Activated T-cell treated with anti-CD3 and anti-CD28 coated beads, Interleukin-2, amount 50 U/mL, for 1 hour (primary cell): ENCODE measurements at places on chromosomes 4 and X.

- DNase-seq: no peak
Observed at GRCh38 chr4:88830598-88830997, 133.0 kb upstream of the NAP1L5 start.

- no peak for DNase-seq
Observed at GRCh38 chrX:74162199-74162598, 141.8 kb upstream of the ZCCHC13 start.

DNA sequence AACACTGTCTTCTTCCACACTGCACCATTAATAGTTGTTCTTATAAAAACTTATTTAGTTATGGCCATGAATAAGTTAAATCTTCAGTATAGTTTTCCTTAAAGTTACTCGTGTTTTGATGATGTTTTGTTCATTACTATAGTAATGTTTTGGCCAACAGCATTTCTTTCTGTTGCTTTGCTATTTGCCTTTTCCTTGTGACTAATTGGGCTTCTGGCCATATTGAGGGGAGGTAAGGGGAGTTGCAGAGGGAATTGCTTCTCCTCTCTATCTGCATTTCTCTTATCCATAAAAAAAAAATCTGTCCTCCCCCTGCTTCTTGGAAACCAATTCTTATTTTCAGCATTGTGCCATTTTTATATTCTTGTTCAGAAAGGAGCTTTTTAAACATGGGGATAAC is 42.7 kb upstream of the ZCCHC12 start:
- DNase-seq: no peak

DNA sequence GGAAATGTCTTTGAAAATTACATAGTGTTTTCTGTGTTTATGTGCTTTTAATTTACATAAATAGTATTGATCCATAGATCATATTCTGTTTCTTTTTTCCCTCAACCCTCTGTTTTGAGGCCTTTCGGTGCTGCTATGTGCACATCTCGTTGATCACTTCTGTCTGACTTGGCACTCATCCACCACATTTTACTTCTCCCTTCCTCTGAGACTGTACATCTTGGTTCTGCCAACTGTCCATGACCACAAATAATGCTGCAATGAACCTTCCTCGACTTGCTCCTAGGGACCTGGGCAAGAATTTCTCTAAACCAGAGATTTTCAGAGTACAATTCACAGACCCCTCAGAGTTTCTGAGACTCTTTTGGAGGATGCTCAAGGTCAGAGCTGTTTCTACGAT is 74.4 kb downstream of the RTL5 start:
- no peak for DNase-seq

GRCh38 chr4:151628001-151628608 is 132.7 kb downstream of the GATB start:
- DNase-seq: no peak

DNA sequence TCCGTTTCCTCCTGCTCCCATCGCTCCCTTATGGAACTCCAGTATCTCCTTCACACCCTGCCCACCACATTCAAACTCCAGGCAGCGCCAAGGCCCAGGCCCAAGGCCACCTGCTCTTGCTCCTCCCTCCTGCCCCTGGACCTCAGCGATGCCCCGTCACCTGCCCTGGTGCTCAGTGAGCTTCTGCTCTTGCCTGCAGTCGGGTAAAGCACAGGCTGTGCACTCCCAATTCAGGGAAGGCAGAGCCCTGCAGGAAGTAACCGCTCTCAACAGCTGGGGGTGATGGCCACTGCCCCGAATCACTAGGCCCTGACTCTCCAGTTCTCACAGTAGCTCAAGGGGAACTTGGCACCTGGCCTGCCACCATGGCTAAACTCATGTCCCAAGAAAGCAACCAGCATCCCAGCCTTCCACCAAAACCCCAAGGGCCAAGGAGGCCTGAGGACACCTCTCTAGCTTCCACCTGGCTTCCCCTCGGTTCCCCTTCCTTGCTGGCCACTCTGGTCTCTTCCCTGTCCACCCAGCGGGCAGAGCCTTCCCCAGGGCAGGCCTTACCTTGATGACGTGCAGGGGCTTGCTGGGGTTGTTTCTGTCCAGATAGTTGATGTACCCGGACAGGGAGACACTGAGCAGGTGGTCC is 29.3 kb downstream of the WDR1 start:
- DNase-seq: peak; percentile 17

- peak; percentile 55 for DNase-seq
Observed at GRCh38 chr4:153521999-153522801, 56.0 kb downstream of the TMEM131L start.

- no peak for DNase-seq
Observed at GRCh38 chr4:952881-953573, 20.3 kb downstream of the DGKQ start.

GRCh38 chr4:163245044-163245728 is 78.5 kb upstream of the NAF1 start:
- DNase-seq: no peak

DNA sequence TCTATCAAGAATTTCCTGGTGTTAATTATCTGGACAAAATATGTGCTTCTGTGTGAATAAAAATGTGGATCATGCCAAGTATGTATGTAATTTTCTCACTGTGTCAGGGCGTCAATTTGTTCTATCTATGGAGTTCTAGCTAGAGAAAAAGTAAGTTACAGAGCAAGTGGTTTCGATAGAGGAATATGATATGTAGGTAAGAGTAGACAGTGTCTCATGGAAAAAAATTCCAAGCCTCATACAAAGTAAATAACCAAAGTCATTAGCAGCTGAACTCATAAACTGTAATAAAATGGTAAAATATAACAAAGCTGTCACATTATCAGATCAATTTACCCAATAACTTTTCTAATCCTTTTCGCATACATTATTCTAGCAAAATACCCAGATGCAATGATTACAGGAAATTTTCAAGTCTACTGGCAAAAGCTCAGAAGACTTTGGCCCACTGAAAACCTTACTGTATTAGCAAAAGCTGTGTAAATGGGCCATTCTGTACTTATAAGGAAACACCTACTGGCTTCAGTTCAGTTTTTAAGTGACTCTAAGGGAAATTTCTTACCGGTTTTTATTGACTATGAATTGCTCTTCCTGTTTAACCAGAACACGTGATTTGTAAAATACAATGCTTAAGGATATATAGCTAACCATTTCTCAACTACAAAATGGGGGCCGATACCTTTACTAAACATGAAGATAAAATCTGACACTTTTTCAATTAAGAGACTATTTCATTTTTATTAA is 121.0 kb upstream of the ARSJ start:
- DNase-seq: no peak

- peak; percentile 68 for DNase-seq
Observed at GRCh38 chrX:40651620-40652223, 4.4 kb upstream of the CXorf38 start.

DNA sequence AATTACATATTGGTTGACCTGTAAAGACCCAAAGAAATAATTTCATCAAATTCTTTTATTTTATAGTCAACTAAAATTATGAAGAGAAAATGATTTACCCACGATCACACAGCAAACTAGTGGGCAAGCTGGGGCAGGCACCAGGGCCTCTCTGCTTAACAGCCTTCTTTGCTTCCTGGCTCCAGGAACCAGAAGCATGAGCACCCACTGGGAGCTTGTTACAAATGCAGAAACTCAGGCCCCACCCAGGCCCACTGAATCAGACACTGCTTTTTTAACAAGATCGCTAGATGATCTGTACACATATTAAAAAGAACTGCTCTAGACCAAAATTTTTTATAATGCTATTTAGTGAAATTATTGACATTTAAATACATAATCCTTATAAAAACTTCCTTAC is 95.0 kb downstream of the GEMIN8 start:
- DNase-seq: no peak

- no peak for DNase-seq
Observed at GRCh38 chr4:159384632-159385031, 281.8 kb downstream of the RAPGEF2 start.

- DNase-seq: no peak
Observed at GRCh38 chr4:114267976-114268375, 288.5 kb upstream of the ARSJ start.

DNA sequence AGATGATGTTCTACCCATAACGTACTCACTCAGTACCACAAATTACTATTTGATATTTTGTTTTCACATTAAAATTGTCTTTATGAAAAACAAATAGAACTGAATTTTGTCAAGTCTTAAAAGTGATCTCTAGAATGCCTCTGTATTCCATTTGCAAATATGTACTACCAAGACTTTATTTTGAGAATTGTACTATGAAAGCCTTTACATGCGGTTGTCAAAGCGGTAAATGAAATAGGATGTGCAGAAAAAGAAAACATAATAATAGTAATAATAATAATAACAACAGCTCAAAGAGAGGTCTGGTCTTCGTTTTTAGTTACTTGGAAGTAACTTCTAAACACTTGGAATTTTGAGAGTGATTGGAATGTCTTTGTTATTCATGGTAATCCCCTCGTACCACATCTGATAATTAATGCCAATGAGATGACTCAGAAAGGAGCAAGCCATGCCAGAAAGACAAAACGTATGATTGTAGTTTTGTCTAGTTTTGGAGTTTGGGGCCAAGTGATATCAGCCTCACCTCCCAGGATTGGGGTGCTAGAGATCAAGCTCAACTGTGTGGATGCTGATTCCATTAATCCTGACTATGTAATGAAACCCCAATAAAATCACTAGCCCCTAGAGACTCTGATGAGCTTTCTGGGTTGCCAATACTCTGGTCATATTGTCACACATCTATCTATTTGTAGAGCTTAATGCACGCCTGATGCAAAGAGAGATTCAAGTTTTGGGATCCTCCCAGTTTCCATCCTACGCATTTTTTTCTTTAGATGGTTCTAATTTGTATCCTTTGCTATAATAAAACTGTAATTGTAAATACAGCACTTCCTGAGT is 20.2 kb upstream of the CTSO start:
- DNase-seq: no peak

- DNase-seq: no peak
Observed at GRCh38 chr4:122857160-122857559, 30.5 kb downstream of the FGF2 start.

- no peak for DNase-seq
Observed at GRCh38 chrX:21926116-21926515, 14.4 kb upstream of the SMS start.

GRCh38 chr4:163548481-163549243 is 54.2 kb downstream of the TMA16 start:
- no peak for DNase-seq

DNA sequence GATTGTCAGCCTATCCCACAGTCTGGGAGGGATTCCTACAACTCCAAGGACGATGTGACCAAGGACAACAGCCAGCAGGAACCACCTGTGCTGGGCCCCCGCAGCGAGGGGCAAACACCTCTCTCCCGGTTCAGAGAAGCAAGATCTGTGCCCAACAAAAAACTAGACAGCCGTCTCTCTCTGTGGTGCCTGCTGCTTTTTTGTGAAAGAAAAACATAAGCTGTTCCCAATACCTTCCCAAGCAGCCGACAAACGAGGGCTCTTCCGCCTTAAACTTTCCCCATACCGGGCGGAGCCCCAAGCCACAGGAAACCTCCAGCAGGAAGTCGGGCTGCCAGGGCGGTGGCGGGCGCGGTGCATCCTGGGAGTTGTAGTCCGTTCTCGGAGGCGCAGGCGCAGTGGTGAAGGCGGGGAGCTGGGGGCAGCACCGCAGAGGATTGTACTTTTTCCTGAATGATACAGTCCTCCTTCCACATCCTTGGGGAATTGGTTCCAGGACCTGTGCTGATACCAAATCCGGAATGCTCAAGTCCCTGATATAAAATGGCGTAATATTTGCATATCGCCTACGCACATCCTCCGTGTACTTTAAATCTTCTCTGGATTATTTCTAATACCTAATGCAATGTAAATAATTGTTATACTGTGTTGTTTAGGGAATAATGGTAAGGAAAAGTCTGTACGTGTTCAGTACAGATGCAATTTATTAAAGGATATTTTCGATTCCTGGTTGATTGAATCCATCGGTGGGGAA is 63.1 kb upstream of the IRF2 start:
- DNase-seq: peak; percentile 94

DNA sequence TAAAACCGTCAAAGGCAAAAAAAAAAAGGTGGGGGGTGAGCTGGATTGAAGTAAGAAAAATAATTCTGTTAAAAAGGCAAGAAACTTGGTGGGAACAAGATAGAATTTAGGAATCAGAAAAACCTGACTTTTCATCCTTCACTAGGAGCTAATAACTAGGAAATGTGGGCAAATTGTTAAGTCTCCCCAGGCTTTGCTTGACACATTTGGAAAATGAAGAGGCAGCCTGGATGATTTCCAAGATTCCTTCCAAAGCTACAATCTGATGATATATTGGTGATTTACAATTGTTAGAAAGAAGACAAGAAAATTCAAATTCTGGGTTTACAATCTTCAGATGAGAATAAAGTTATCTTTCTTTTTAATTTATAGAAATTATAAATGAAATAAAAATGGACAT is 1062.5 kb downstream of the ADGRL3 start:
- DNase-seq: no peak

DNA sequence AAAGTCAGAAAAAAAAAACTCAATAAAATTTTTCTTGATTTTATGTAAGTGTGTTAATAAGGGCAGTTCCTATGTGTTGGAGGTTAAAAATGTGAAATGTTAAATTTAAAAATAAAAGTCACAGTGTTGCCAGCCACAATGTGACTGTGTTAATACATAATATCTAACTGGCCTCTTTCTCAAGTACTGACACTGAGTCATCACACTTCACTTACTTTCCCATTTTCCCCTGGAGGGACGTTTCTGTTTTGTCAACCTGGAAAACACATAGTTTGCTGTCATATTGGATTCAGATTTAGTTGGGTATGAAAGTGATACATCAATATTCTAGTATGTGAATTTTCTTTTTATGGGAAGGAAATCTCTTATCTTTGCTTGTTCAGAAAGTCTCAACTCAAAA is 46.4 kb downstream of the ARHGEF38 start:
- no peak for DNase-seq

GRCh38 chr4:146640465-146641061 is 1.9 kb downstream of the POU4F2 start:
- DNase-seq: no peak
